ENCODE measurements at places on chromosomes 1 and 21.

DNA sequence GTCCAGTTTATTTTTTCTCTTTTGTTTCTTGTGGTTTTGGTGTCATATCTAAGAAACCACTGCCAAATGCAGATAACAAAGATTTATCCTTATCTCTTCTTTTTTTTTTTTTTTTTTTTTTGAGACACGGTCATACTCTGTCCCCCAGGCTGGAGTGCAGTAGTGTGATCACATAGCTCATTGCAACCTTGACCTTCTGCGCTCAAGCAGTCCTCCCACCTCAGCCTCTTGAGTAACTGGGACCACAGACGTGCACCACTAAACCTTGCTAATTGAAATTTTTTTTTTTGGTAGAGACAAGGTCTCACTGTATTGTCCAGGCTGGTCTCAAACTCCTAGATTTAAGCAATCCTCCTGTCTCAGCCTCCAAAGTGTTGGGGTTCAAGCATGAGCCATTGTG lies 8.9 kb downstream of the SLC66A1 start:
- DNase-seq, result no peak

- DNase-seq, result no peak
Measured at GRCh38 chr21:36707763-36708285, 8.9 kb downstream of the SIM2 start.

GRCh38 chr1:55275151-55275748 lies 60.1 kb upstream of the USP24 start:
- DNase-seq, result no peak

DNA sequence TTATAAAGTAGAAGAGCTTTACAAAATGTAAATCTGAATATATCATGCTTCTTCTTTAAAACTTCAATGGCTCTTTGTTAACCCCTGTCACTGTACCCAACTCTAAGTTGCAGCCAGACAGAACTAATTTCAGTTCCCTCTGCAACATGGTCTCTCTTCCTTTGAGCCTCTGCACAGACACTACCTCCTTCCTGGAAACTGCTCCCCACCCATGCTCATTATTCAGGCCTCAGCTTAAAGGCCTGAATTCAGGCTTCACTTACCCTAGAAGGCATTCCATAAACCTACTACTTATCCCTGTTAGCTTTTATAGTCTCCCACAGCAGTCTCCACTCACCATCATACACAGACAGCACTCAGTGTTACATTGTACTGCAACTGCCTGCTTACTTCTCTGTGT lies 2.6 kb upstream of the EEIG2 start:
- DNase-seq, result no peak

DNA sequence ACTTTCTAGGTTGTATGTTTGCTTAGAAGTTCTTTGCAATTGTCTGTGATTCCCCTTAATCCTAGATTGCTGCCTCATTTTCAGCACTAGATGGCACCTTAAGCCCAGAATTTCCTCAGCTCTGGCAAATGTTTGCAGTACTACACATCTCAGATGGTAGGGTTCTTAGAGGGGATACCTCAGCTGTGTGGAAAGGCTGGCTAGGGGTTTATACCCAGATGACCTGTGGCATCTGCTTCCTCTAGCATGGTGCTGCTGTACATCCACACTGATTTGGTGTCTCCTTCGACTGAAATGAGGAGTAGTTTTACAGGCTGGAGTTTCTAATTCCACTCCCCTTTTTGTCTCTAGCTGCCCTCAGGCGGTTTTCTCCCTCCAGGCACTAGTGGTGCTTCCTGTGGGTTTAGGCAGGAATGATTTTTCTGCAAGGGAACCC lies 23.5 kb downstream of the ASB17 start:
- DNase-seq, result no peak

DNA sequence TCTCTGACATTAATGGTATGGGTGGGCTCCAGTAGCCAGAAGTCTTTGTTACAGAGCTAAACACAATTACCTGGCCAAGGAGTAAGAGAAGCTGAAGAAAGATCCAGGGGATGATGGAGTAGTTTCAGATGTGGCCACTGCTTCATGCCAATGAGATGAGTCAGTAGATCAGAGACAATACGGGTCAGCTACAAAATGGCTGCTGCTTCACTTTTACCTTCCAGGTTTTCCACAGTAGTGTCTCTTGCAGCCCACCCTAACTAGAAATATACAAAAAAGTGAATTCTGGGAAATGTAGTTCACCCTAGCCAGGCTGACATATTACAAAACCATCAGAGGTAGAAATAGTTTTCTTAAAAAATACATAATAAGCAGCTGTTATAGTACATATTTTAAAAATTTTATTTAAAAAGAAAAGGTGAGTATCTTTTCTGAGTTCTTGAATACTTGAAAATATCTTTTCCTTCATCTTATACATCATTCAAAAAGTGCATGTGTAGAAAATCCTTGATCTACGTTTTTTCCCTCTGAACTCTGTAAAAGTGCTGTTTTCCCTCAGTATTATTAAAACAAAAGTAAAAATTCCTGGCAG lies 36.1 kb downstream of the LRIF1 start:
- DNase-seq, result no peak

GRCh38 chr1:159190441-159190840 lies 14.2 kb upstream of the ACKR1 start:
- DNase-seq, result no peak

DNA sequence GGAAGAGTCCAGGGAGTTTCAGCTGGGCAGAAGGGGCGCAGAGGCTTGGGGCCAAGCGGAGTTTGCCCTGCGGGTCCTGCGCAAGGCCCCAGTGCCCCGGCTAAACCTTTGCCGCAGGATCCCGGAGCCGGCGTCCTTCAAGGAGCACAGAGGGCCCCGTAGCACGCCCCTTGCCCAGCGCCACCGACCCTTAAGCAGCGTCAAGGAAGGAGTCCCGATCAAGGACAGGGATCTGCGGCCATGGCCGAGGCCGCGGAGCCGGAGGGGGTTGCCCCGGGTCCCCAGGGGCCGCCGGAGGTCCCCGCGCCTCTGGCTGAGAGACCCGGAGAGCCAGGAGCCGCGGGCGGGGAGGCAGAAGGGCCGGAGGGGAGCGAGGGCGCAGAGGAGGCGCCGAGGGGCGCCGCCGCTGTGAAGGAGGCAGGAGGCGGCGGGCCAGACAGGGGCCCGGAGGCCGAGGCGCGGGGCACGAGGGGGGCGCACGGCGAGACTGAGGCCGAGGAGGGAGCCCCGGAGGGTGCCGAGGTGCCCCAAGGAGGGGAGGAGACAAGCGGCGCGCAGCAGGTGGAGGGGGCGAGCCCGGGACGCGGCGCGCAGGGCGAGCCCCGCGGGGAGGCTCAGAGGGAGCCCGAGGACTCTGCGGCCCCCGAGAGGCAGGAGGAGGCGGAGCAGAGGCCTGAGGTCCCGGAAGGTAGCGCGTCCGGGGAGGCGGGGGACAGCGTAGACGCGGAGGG lies 520 bp downstream of the CLIC6 start:
- DNase-seq, result no peak

DNA sequence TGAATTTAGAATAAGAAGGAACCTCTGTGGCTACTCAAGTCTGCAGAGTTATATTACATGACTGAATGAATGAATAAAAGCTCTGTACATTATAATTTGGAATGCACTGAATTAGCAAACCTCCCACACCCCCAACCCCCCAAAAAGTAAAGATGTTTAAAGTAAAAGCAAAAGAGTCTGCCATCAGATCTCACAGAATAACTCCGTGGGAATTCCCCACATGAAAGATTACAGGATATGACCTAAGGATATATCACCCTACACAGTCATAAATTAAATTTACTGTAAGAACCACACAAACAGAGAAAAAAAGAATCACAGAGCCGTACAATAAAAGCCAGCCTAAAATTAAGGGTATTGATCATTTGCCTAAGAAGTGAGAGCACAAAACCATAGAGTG lies 587.3 kb downstream of the PTPRC start:
- DNase-seq, result no peak

GRCh38 chr1:70434253-70434859 lies 23.3 kb downstream of the CTH start:
- no peak for DNase-seq
